ENCODE measurements at places on chromosomes 12 and 14.
A peak's percentile ranks its signal among the peaks of the same experiment; 100 is the strongest.

DNA sequence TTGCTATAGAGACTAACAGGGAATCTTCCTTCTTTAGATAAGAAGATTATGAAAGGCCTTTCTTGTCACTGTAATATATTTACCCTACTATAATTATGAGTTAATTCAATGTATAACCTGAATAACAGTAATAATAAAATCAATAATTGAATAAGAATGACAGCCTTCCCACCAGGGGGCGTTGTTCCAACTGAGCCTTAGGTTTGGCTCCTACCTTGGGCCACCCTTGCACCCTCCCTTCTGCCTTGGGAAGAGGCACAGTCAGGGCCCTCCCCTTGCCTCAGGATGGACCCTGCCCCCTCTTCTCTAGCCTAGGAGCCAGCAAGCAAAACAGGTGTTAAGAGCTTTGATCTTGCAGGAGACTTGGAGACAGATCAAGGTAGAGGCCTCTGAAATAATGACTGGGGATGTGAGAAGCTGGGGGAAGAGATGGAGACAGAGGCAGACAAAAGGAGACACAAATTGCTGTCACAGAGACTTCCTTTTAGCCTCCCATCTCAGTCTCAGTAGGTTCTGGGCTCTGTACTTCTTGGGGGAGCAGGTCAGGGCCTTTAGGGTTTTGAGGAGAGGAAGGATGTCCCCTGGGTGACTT lies 40.1 kb upstream of the CISTR start:
- DNase-seq: no peak

GRCh38 chr14:49593016-49593415 lies 5.7 kb upstream of the LRR1 start:
- no peak for DNase-seq

GRCh38 chr12:123109319-123109772 lies 41.5 kb downstream of the PITPNM2 start:
- no peak for DNase-seq

- no peak for DNase-seq
Observed at GRCh38 chr12:24678436-24678835, 270.5 kb downstream of the BCAT1 start.

- no peak for DNase-seq
Observed at GRCh38 chr12:105352052-105352451, 21.6 kb downstream of the C12orf75 start.

- peak; percentile 65 for DNase-seq
Observed at GRCh38 chr12:123055281-123055766, 74.8 kb downstream of the ARL6IP4 start.
